RCC 7860 (cell line): ENCODE measurements at places on chromosomes 6 and 20.

DNA sequence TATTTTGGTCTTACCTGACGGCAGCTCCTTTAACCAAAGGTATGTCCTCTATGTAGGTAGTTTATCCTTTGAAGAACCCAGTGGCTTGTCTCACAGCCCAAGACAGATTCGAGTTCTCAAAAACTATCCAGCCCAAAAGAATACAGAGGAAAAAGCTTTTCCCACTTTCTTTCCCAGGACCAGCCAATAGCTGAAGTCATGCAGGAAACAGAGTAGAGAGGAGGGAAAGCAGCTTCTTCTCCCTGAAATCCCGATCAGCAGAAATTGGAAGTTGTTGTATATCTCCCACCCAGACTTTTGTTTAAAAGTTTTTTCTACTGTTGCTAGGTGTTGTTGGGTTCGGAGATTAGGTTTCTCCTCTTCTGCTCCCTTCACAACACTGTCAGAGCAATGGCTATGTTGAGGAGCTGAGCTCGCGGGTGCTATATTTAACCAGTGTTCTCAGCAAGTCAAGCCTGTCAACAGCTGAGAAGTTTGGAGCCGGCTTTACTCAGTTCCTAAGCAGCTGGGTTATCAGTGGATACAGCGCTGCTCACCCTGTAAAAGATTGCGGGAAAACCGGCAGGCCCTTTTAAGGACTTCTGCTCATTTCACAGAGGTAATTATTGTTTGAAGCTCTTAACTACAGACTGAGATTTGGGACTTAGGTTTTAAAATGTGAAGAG lies at the start of gene FILIP1:
Gene FILIP1, minus strand, starts transcription at position 401 of the 665 bp plus-strand sequence. CDS start 78,828 bp downstream, outside the sequence.
- no peak for DNase-seq

DNA sequence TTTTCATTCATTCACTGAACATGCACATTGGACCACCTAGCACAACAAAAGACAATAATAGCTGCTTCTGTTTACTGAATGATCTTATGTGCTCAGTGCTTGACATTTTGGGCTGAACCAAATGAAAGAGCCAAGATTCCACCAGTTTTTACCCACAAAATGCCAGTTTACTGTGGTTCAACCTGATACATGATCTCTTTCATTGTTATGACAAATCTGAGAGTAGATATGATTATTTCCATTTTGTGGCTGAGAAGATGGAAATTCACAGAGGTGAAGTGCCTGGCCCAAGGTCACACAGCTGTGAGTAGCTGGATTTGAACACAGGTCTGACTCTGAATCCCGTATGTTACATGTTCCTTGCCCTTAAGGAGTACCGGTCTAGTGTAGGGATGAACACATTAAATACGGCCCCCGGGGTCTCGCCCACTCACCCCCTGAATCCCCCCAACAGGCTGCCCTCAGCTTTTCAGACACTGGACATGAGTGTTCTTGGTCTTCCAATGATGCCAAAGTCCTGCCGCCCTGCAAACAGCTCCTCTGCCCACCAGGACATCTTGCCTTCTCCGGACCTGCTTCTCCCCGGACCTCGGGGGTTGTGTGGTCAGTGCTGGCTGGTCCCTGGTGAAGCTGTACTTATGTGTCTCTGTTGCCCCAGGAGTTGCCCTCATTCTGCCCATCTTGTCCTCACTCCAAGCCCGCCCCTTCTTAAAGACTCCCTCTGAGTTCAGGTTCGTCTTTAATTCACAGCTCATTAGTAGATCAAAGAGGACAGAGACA lies 58.6 kb upstream of the SLC32A1 start:
- DNase-seq: no peak

DNA sequence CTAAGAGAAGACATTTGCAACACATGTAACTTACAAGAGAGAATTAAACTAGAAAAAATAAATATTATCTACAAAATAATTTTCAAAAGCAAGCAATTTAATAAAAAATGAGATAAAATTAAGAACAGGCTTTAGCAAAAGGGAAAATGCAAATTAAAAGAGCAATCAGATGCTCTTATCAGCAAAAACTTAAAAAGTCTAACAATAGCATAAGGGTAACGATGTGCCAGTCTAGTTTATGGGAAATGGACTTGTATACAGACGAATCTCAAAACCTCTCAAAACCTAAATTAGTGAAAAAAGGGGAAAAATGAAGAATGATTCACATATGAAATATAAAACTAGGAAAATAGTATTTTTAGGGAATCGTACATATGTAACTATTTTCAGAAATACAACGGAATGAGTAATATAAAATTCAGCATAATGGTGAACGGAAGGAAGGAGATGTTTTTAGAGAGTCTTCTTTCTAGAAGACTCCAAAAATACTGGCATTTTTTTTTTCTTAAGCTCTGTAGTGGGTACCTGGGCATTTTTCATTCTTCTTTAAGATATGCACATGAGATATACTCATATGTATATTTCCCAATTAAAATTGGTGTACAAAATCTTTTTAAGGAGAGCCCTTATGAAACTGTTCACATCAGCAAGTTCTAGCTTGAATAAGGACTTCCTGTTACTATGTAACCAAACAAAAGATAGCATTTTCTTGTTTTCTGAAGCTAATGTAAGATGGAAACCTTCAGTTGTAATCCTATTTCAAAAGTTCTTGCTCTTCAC lies 927 bp upstream of the MANEA start:
- DNase-seq: peak; percentile 10

DNA sequence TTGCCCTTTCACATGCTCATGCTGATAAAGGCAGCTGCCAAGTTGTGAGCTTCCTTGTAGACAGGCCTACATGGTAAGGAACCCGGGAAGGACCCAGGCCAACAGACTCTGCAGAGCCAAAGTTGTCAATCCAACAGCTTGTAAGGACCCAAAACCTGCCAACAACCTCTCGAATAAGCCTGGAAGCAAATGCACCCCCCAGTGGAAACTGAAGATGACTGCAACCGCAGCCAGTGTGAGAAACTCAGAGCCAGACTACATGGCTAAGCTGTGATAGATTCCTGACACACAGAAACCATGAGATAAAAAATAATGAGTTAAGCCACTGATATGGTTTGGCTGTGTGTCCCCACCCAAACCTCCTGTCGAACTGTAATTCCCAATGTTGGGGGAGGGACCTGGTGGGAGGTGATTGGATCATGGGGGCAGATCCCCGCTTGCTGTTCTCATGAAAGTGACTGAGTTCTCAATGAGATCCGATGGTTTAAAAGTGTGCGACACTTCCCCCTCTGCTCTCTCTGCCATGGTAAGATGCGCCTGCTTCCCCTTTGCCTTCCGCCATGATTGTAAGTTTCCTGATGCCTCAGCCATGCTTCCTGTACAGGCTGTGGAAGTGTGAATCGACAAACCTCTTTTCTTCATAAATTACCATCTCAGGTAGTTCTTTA lies 18.8 kb upstream of the CLPSL2 start:
- DNase-seq: no peak

DNA sequence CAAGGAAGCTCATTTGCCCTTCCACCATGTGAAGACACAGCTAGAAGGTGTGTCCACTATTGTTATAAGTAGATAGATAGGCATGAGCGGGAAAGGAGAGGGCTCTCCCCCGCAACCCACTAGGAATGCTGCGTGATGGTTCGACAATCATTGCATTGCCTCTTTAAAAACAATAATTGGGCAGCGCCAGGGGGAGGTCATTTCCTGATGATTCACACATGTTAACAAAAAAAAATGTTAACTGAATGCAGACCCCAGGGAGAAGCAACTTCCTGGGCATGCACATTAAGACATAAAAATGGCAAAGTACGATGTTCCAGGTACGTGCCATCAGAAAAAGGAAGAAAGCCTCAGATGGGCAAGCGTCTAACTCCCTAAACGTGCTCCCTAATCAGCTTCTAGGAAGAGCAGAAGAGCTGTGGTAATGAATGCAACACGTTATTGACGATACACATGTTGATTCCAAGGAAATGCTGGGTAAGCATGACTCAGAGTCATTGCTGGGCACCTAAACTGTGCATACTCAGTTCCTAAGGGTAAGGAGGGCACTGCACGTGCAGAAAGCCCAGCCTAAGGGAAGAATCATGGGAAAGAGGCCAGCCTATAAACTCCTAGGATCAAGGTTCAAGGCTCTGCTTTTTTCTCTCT lies 113.7 kb downstream of the FAM217A start:
- DNase-seq: no peak

GRCh38 chr20:50169329-50169823 lies 15.9 kb upstream of the PEDS1 start:
- DNase-seq: peak; percentile 66

DNA sequence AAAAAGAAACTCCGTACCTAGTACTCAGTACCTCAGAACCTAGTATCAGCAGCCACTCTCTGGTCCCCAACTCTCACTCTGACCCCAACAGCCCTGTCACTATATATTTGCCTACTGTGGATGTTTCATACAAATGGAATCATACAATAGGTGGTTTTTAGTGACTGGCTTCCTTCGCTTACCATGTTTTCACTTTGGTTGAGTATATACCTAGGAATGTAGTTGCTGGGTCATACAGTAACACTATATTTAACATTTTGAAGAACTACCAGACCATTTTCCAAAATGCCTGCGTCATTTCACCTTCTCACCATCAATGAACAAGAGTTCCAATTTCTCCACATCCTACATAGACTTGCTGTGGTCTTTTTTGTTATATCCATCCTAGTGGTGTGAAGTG lies 283.2 kb downstream of the GMDS start:
- DNase-seq: no peak

GRCh38 chr6:158370805-158371204 lies 58.5 kb downstream of the TULP4 start:
- no peak for DNase-seq

DNA sequence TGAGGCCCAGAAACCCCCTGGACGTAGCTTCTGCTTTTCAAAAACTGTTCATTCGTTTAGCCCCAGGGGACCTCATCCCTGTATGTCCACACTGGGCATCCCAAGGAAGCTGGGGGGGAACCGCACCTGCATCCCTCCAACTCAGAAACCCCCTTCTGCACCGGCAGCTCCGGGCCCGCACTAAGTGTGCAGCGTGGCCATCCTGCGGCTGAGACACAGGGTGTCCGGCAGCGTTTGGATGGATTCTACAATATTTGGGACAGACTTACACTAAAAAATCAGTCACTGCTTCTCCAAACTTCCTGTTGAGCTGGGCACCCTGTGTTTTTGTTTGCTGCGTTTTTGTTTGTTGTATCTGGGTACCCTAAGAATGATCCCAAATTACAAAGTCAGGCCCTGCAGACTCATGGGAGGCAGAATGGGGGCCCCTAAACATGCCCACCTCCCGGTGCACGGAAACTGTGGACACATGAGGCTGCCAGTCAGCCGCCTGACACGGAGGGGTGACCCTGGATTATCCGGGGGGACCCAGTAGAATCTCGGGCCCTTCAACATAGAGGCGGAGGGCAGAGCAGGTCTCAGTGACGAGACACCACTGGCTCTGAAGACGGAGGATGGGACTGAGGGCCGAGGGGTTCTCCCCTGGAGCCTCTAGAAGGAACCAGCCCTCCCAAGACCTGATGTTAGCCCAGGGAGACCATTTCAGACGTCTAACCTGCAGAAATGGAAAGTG lies 88.2 kb upstream of the BHLHE23 start:
- DNase-seq: no peak

DNA sequence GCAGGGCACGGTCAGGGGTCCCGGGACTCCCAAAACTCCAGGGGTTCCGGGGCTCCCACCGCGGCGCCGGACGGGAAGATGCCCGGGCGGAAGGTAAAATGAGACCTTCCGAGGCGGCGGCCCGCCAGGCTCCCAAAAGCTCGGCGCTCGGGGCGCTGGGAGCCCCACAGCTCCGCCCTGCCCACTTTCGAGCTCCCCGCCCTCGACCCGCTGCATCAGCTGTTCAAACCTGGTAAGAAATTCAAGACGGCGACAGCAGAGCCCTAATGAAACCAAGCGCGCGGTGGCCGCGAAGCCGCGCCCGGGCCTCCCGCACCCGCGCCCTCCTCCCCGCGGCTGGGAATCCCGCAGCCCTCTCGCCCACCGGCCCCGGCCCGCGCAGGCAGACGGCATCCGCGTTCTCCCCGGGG lies 369 bp downstream of the SLC4A11 start:
- no peak for DNase-seq

DNA sequence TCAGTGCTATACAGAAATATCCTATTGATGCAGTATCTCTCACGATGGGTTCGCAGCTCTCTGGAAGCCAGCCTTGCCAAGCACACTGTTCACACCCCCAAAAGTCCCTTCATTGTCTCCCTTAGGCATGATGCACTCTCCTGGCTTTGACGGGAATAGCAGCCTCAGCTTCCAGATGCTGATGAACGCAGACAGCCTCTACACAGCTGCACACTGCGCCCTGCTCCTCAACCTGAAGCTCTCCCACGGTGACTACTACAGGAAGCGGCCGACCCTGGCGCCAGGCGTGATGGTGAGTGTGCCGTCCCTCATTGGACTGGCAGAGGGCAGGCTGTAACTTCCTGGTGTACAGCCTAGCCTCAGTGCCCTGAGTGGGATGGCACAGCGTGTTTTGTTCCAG lies 60.0 kb upstream of the PBOV1 start:
- DNase-seq: no peak

DNA sequence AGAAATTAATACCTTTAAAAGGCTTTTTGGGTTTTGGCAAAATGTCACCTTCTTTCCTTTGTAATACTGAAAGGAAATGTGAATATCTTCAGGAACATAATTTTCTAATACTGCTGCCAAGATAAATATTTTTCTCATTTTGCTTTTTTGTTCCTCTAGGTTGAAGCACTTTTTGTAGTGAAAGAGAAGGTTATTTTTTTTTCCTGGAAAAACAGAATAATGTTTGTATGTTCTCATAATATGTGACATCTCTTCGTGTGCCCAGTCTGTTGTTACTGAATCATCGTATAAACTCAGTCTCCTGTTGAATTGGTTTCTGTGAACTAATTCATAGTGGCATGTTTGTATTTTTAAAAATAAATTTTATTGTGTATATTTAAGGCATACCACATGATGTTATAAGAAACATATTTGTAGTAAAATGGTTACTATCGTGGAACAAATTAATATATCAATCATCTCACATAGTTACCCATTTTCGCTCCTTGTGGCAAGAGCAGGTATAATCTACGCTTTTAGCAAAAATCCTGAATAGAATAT lies 74.4 kb downstream of the SH3BGRL2 start:
- no peak for DNase-seq

- DNase-seq: no peak
Observed at GRCh38 chr20:19712721-19713260, 45.3 kb upstream of the RIN2 start.

DNA sequence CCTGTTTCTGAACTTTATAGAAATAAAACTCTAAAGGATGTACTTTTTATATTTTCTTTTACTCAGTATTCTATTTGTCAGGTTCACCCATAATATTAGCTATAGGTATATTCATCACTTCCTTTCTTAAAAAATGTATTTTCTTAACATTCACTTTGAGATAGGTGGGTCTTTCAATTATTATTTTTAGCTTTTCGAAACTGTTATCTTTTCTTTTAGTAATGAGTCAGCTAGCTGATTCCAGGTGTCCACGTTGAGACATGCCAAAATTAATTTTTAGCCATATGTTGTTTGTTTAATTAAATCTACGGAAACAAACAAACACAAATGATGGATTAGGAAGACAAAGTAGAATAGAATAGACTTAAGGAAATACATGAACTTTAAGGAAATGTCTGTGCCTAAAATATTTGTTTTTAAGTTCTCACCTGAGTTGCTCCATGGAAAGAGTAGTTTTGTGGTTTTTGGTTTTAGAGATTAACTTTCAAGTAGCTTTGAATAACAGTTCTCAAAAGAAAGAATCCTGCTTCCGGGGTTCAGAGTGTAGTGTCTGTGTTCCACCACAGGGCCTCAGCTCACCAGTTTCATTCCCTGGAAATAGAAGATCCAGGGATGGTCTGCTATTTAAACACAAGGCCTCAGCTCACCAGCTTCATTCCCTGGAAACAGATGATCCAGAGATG lies 435.0 kb downstream of the HAO1 start:
- DNase-seq: no peak

GRCh38 chr6:33171016-33171879 lies 21.0 kb downstream of the COL11A2 start:
- DNase-seq: no peak
